Stimulated activated CD8-positive, alpha-beta memory T cell treated with anti-CD3 and anti-CD28 coated beads, Interleukin-2, amount 100 ng/mL, for 1 hour (primary cell): ENCODE measurements at places on chromosomes 5 and 9.

DNA sequence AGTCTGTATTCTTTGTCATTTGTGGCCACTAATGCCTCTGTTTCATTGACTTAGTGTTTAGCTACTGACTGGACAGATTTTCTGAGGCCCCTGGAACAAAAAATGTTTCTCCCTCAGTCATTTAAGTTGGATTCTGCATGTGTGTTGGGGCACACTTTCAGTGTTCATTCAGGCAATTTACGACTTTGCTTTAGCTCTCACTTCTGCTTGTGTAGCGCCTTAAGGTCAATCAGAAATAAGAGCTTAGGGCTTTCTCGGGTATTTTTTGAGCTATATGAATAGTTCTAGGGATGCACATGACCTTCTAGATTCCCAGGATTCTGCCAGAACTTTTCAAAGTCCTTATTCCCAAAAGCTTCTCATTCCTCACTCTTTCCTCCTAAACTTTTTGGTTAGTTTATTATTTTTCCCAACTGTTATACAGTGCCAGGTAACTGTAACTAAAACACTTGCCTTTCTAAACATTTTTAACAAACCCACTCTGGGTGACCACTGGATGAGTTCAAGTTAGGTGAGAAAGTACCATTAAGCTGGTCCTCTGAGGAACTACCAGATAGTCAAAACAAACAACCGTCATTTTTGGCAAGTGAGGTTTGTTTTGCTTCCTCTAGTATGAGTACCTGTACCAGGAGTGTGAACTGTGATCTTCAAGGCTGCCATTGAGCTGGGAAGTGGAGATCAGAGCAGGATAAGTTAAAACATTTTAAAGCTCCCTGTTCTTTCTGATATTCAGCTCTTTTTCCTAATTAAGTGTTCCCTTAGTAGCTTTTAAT, 571.3 kb upstream of the TLE4 start:
- no peak for DNase-seq

- no peak for DNase-seq
These were observed 1.3 kb upstream of the CDHR2 start for GRCh38 chr5:176547802-176548201.

DNA sequence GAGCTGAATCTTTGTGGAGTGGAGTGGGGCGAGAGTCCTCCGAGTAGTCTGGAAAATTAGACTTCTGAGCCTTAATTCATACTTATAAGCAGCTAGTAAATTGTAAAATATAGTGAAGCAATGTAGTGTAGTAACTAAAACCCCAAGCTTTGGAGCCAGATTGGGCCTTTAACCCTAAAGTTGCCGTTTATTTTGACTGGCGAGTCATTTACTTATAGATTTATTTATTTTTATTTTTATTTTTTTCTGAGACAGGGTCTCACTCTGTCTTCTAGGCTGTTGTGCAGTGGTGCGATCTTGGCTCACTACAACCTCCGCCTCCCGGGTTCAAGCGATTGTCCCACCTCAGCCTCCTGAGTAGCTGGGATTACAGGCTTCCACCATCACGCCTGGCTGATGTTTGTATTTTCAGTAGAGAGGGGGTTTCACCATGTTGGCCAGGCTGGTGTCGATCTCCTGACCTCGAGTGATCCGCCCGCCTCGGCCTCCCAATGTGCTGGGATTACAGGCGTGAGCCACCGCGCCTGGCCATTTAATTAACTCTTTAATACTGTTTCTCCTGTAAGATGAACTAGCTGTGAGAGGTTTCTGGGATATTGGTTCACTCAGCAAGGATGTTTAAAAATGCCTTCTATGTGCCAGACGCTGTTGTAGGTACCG, 687 bp upstream of the RPS23 start:
- no peak for DNase-seq

GRCh38 chr5:84058561-84058960, 326.1 kb downstream of the EDIL3 start:
- no peak for DNase-seq

GRCh38 chr5:115069087-115069968, 100.4 kb downstream of the TRIM36 start:
- no peak for DNase-seq

DNA sequence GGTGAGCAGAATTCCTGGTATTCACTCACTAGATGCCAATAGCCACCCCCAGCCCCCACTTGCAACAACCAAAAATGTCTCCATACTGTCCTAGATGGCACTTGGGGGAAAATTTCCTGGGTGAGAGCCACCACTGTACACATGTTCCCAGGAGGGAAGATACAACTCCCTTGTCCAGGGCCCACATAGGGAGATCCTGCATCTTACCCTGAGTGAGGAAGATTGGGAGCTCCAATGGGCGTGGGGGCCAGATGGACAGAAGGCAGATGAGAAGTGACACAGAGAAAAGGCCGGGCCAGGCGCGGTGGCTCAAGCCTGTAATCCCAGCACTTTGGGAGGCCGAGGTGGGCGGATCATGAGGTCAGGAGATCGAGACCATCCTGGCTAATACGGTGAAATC, 12.3 kb upstream of the IPPK start:
- DNase-seq = no peak

DNA sequence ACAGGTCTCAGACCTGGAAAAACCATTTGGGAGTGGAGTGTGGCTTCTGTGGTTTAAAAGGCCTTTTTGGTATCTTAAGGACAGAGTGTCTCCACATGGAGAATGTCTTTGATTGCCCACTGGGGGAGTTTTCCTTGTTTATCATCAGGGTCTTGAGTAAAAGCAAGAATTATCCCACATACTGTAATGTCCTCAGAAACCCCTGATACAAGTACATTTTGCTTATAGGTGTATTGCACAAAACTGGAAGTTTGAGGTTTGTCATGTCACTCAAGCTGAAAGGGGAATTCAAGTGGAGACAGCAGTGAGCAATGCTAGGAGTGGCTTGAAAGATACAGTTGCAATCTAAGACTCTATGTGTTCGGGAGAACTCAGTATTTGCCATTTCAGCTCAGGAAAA, 62.7 kb upstream of the GRAMD2B start:
- DNase-seq = no peak

DNA sequence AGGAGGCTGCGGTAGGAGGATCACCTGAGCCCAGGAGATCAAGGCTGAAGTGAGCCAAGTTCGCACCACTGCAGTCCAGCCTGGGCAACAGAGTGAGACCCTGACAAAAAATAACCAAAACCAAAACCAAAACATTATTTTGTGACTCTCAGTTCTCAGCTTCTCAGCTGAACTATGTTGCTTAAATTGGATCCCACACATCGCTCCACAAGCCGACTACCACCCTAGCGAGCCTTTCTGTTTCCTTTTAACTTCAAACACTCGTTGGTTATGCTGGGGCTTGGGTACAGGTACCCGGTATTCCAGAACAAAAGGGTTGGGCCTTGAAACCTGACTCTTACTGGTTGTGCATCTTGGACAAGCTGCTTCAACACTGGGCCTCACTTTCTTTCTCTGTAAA, 3.8 kb upstream of the PTGS1 start:
- no peak for DNase-seq

GRCh38 chr9:19788152-19788551, 685 bp downstream of the SLC24A2 start:
- DNase-seq = no peak

- no peak for DNase-seq
These were observed 90.0 kb upstream of the SV2C start for GRCh38 chr5:75993183-75993582.

DNA sequence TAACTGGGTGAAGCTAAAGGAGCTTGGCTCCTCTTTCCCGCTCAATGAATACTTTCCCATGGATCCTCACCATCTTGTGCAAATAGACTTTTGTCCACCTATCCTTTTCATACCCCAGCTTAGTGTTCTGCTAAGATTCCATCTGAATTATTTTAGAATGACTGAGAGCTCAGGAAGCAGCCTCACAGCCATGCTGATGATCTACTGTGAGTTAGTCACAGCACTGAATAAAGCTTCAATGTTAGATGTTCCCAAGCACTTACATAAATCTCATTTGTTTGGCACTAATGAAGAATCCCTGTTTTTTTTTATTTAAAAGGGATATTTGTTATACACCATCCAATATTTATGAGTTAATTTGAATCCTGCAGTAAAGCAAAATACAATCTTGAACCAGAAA, 317.6 kb upstream of the TRPC7 start:
- DNase-seq = no peak

DNA sequence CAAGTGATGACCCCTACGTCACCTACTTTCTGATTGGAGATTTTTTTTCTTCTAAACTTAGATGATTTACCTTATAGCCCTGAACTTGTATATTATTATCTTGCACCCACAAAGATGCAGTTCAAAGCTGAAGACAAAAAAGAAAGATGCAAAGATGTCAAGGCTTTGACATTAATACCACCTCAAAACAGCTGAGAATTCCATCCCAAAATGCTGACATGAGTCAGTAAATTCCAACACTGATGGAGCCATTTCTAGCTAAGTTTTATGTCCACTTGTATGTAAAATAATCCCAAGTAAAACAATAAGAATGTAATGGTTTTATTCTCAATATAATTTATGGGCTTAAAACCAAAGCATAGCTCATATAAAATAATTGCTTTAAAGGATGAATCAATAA, 91.5 kb upstream of the CDH9 start:
- no peak for DNase-seq

GRCh38 chr9:81394881-81395675, 294.3 kb downstream of the TLE1 start:
- DNase-seq = no peak
